ENCODE measurements at places on chromosomes 3 and 15.

DNA sequence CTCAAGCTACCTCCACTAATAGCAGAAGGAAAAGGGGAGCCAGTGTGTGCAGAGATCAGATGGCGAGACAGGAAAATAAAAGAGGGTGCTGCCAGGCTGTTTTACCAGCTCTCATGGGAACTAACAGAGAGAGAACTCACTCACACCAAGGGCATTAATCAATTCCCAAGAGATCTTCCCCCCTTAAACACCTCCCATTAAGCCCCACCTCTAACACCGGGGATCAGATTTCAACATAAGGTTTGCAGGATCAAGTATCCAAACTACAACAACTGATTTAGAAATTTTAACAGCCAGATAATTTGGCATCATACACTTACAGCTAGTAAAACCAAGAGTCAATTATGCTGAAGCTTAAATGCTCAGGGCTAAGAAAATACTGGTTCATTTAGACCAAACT lies 18.9 kb downstream of the CD200 start:
- peak; percentile 17 for DNase-seq

- DNase-seq, result no peak
These were observed 407.1 kb downstream of the SQOR start for GRCh38 chr15:46041905-46042304.

- no peak for DNase-seq
These were observed 200.0 kb downstream of the ZNF385D start for GRCh38 chr3:21551019-21551418.

- no peak for DNase-seq
These were observed 45.6 kb upstream of the TFRC start for GRCh38 chr3:196127308-196128040.

- DNase-seq, result no peak
These were observed 193.9 kb downstream of the ADAMTS17 start for GRCh38 chr15:100147828-100148227.

GRCh38 chr3:71060536-71060935 lies 523.0 kb downstream of the FOXP1 start:
- no peak for DNase-seq

DNA sequence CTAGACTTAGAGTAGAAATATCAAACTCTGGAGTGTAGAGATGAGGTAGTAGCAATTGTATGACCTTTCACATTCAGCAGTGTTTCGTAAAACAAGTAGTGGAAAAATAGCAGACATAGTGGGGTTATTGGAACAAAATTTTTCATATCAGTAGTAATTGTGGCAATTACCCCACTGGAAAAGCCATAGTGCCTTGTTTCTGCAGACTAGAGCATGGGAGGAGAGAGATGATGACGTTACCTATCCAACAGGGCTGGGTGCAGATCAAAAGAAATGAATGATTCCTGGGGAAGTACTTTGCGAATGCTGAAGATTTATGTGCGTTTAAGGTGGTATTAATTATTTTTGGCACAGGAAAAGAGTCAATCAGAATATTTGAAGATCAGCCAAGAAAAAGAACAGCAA lies 147.0 kb upstream of the LRRFIP2 start:
- DNase-seq, result no peak

DNA sequence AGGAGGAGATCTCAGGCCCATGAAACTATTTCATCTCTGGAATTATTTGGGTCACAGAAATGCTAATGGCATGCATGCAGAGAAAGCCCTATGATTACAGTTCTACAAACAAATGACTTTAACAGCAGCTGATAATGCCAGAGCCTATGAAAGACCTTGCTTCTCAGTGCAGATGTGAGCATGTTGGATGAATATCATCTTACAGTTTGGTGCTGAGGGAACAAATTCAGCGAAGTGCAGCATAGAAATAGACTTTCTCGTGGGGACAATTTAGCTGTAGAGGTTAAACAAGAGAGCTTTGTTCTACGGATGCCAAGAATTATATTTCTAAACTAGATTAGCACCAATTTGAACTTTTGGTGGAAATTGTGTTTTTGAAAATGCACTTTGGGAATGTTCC lies 27.7 kb downstream of the PTX3 start:
- no peak for DNase-seq

GRCh38 chr3:155012584-155012983 lies 67.5 kb upstream of the MME start:
- DNase-seq, result no peak

- DNase-seq, result no peak
These were observed 30.3 kb upstream of the POLG start for GRCh38 chr15:89364741-89365450.

- DNase-seq, result no peak
These were observed 307.1 kb downstream of the MECOM start for GRCh38 chr3:169356284-169356955.

GRCh38 chr3:24730173-24730572 lies 235.5 kb upstream of the THRB start:
- DNase-seq, result no peak

DNA sequence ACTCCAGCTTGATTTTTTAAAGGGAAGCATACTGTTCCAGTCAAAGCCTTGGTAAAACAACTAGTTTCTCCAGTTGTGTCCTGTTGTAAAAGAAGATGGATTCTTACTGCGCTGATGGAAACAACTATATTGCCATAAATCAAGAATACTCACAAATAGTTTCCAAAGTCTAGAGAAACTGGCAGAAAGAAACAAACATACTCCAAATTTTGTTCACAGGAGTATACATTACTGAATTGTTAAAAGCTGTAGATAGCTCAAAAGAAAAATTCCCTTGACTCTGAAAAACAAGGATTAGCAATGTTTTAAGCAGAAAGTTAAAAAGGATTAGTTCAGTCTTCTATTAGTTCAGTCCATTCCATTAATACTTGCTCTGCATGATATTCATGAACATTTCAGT lies 27.6 kb downstream of the SORD start:
- no peak for DNase-seq

DNA sequence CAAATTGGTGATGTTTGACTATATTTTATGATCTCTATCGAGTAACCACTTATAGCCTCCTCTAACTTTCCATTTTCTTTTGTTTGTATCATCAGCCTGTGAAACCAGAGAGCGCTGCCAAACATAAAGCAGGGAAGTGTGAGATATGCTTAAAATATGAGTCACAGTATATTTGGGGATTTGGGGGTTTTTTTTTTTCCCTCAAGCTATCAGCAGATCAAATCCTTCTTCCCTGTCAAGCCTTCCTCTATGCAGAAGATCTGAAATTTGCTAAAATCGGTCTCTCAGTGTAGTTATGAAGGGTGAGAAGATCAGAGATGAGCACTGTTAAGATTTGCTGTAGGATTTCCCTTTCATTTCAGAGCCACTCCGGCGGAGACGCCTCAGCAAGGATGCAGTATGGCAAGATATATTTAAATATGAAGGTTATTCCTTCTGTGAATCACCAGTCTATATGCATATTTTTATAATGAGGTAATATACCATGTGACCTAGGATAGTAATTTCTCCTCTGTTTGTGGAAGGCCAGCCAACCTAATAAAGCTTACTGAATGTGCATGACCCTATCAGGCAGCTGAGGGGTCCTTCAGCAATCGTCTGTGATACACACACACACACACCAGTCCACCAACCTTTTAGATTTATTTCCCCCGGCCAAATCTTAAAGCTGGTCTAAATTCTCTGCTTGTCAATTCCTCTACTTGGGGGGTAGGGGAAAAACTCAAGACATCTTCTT lies 474.1 kb downstream of the FOXP1 start:
- no peak for DNase-seq

- DNase-seq, result no peak
These were observed 162.0 kb downstream of the CHSY1 start for GRCh38 chr15:101089579-101090427.

All from NCI-H1417 treated with DMSO at 0.1 percent for 48 hours (cell line).